Sciatic nerve (tissue), 2 donors: ENCODE measurements at places on chromosomes 1 and 21. TPM values are rescaled to one million over a fixed set of nuclear protein-coding genes. Genes with fewer than 3 reads are reported as not detected.

DNA sequence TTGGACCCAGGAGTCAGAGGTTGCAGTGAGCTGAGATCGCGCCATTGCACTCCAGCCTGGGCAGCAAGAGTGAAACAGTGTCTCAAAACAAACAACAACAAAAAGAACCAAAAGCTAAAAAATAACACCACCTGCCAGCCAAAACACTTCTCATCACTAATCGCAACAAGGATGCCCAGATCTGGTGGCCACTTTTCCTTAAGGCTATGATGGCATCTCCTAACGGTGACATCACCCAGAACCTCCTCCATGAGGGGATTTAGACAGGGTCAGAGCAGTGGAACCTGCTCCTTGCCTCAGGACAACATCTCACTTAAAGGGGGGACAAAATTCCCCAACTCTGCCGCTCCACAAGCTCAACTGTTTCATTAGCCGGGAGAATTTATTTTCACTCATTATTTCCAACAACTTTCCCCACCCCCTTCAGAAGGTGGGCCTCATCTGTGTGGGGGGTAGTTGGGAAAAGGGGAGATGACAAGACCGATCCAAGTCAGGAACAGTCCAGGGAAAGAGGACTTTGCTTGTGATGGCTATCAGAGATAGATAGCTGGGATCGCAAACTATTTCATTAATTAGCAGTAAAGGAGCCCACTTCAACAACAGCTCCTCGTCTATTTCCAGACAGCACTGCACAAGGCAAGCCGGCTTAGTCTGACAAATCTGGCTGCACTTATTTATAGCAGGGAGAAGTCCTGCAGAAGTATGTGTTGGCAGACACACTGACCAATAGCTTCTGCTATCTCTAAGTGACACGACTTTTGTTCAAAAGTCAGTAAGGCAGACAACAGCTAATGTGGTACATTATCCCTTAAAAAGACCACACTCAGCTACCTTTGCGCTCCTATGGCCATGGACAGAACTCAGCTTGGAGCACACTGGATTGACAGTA lies 2.6 kb downstream of the PABPC4 start:
- no peak for DNase-seq

- no peak for DNase-seq
These were observed 24.5 kb upstream of the SOD1 start for GRCh38 chr21:31634993-31635392.

The CLEC20A gene
- total RNA-seq: 3.2 TPM

The LAX1 gene
- total RNA-seq: 1.6 TPM

DNA sequence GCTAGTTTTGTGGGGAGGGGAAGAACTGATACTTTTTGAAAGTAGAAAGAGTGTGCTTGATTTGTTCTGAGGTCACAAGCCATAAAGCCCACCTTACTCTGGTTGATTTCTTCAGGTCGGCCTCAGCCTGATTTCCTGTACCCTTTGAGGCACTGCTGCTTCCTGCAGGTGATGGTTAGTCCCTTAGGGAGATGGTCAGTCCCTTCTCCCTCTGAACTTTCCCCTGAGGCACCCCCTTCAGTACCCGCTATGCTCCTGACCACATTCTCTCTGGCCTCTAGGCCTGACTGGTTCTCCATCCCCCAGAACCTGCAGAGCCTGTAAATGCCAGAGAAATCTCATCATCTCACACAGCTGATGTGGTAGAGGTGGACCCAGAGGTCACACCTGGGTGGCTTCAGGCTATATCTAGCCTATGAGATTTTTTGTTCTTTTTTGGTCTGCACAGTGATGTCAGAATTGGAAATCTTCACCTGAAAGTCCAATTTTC lies 15.0 kb upstream of the ID3 start:
- DNase-seq: no peak

- DNase-seq: no peak
These were observed 36.8 kb upstream of the MACF1 start for GRCh38 chr1:39167632-39168209.

The DENND4B gene
- 78.9 TPM for total RNA-seq

DNA sequence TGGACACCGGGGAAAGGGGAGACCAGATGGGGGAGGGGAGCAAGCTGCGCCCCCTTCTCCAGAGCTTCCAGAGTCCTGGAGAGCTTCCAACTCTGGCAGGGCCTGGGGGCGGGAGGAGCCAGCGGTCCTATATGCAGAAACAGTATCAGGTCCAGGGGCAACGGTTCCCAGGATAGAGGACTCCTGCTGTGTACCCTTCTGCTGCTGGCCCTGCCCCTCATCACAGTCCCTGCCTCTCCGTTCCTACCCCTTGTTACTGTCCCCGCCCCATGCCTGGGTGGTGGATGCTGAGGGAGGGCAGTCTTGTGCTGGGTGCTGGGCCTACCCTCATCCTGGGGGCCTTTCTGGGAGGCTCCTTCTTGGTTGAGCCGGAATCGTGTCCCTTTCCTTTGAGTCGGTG lies 19.2 kb upstream of the PEX10 start:
- DNase-seq: no peak

DNA sequence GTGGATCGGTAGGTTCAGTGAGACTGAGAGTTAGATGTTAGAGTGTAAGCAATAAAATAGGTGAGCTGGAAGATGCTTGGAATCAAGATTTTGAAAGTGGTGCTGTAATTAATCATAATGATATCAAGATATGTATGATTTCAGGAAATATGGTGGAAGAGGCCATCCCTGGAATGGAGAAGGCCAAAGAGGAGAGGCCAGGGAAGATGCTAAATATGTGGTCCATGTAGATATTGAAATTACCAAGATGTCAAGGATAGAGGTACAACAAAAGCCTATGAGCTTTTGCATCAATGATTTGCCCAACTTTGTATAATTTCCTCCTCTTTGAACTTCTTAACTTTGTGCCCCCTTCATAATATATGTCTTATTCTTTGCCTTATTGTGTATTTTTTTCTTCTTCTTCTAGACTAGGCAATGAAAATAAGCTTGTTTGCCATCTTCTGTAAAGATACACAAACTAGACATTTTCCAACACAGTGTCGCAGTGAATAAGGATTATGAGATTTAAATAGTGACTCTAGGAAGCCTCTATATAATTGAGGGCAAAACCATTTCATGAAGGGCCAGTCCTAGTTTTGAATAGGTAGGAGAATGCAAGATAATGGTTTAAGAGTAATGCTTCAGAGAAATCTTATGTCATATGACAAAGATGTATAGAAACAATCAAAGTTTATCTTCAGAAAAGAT lies 8.9 kb downstream of the PTGS2 start:
- DNase-seq: no peak

DNA sequence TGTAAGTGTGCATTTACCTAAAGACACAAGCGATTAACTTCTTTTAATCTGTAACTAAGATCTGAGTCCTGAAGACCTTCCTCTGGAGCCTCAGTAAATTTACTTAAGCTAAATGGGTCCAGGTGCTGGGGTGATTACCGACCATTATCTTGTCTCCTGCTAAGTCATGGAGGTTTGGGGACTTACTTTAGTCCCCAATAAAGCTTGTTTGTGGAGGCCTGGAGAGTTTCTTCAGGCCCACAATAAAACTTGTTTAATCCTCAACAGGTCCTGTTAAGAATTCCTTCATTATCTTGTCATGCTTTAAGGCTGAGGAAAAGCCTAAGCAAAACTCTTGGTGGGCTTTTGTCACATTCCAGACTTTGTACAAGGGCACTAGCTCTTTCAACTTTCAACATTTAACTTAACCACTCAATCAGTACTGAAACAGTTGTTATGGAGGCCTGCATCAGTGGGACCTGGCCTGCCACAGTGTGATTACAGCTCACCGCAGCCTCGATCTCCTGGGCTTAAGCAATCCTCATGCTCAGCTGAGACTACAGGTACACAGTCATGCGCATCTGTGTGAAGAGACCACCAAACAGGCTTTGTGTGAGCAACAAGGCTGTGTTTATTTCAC lies 84.0 kb downstream of the FMO4 start:
- no peak for DNase-seq

DNA sequence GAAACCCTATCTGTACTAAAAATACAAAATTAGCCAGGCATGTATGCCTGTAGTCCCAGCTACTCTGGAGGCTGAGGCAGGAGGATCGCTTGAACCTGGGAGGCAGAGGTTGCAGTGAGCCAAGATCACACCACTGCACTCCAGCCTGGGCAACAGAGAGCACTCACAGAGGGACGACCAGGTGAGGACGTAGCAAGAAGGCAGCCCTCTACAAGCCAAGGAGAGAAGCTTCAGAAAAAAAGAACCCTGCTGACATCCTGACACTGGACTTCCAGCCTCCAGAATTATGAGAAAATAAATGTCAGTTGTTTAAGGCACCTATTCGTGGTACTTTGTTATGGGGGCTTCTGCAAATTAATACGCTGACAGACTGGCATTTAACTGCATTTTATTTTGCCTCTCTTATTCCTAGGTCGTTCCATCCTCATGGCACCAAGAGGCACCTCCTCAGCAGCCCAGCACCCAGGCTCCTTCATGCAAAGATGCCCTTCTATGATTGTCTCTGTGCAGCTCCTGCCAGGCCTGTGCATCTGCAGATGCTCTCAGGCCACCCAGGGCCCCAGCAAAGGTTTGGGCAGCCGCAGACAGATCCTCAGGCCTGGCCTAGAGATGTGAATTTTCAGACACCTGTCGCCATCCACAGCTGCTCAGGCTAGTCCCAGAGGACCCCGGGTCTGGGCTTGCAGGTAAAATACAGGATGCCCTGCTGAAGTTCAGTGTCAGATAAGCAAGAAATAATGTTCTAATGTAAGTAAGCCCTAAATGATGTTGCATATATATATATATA lies 86.0 kb upstream of the COX20 start:
- DNase-seq: no peak

The ASCL5 gene
- total RNA-seq: not detected

The PPIAL4G gene
- not detected for total RNA-seq

GRCh38 chr1:41850029-41850428 lies 68.7 kb downstream of the HIVEP3 start:
- no peak for DNase-seq

DNA sequence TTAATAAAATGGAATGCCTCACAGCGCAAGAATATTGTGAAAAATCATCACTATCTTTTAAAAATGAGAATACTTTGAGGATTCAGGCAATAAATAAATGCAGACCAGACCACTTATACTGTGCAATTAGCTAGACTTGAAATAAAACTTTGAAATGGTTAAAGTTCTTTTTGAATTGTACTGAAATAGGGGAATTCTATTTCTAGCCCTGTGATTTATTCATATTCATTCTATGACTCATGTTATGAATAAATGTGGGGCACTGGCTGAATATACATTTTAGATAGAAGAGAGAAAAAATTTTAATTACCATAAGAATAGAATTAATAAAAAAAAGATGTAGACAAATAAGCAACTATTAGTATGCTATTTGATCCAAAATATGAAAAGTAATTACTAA lies 16.4 kb upstream of the USP25 start:
- no peak for DNase-seq

The BSDC1 gene
- 83.1 TPM for total RNA-seq

The CD34 gene
- total RNA-seq: 103 TPM

- no peak for DNase-seq
These were observed 44.3 kb downstream of the SLC16A1 start for GRCh38 chr1:112911506-112912220.

GRCh38 chr1:231130544-231130943 lies 31.3 kb upstream of the TRIM67 start:
- DNase-seq: no peak

DNA sequence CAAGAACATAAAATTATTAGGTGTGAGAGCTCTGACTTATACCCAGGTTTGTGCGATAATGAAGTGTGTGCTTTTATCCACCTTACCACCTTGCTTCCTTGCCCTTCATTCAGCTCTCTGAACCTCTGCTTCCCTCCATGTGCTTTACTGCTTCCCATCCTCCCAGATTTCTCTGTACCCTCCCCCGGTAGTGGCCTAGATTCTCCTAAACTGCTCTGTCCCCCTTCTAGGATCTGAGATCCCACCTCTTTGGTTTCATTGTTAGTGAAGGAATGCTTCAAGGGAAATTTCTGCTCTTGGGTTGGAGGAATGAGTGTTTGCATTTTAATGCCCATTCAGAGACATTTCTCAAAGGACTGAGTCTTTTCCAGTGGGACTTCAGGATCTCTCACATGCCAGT lies 159.5 kb downstream of the ST6GALNAC3 start:
- DNase-seq: no peak

The S100A9 gene
- 225 TPM for total RNA-seq

The SPOCD1 gene
- total RNA-seq: 1.3 TPM

GRCh38 chr1:27436204-27437159 lies 44.1 kb downstream of the GPR3 start:
- no peak for DNase-seq

DNA sequence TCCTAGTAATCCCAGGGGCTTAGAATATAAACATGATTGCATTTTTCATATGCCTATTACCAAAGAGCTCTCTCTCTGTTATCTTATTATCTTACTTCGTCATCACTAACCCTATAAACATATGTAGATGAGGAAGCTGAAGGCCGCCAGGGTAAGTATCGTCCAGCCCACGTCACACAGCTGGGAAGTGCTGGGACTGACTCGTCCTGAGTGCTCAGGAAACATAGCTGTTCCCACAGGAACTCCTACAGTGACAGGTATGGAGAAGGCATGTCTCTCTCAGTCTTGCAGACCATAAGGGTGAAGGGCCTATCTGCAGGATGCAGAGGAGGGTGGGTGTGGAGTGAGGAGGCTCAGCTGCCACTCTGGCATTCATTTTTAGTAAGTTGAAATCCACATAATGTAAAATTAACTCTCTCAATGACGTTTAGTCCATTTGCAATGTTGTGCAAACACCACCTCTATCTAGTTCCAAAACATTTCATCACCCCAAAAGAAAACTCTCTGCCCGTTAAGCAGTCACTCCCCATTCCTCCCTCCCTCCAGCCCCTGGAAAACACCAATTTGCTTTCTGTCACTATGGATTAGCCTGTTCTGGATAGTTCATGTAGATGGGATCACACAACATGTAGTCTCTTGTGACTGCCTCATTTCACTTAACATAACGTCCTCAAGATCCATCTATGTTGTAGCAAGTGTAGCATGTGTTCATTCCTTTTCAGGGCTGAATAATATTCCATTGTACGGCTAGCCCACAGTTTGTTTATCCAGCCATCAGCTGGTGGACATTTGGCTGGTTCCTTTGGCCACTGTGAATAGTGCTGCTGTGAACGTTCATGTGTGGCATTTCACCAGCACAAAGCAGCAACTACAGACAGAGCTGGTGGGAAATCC lies 68.3 kb downstream of the TCP10L start:
- DNase-seq: no peak

- DNase-seq: peak; percentile 49
These were observed 16.2 kb upstream of the MPL start for GRCh38 chr1:43321331-43321891.

- no peak for DNase-seq
These were observed 7.0 kb downstream of the TNFRSF18 start for GRCh38 chr1:1199141-1199960.

- no peak for DNase-seq
These were observed 53.6 kb downstream of the COL18A1 start for GRCh38 chr21:45458281-45459170.
